COLO829 (cell line): ENCODE measurements at places on chromosomes 1 and 21.

GRCh38 chr1:118773656-118774055, 214.5 kb downstream of the TBX15 start:
- DNase-seq = no peak

- no peak for DNase-seq
Observed at GRCh38 chr1:220990427-220991339, 111.4 kb downstream of the HLX start.

DNA sequence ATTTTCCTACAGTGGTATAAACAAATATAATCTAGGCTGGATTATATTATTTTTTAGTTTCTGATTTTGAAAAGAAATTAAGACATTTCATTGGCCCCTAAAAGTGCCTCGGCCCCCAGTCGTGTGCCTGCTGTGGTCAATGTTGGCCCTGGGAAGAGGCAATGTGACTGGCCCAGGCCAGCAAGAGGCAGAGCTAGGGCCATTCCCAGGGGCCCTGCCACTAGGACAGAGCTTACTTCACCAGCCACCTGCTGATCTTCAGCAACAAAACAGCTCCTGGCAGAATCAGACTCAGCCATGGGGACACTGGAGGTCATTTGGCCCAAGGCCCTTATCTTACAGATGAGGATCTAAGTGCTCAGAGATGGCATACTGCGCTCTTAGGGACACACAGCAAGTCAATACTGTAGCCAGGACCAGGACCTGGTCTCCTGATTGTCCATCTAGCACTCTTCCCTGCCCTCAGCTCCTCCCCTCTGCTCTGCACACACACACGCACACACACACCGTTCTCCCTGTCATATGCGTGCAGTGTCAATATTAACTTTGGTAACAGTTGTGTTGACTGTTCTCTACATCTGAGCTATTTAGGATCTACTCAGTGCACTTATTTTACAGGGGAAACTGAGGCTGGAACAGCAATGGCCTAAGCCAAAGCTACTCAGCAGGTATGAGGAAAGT, 16.6 kb upstream of the KLHDC7A start:
- DNase-seq = no peak

DNA sequence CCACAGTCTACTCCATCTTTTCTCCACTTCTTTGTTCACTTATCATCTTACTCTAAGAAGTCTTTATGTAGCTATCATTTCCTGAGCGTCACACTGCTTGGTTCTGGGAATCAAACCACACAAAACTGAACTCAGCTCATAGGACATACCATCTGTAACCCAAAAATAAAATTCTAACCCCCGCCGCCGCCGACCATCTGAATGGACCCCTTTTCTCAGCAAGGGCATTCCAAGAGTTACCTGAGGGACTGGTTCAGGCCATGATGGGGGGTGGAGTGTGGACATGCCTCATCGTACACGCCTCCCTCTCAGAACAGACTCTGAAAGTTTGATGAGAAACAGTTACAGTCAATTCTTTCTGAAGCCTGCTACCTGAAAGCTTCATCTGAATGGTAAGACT, 12.6 kb upstream of the CHI3L2 start:
- DNase-seq = no peak

DNA sequence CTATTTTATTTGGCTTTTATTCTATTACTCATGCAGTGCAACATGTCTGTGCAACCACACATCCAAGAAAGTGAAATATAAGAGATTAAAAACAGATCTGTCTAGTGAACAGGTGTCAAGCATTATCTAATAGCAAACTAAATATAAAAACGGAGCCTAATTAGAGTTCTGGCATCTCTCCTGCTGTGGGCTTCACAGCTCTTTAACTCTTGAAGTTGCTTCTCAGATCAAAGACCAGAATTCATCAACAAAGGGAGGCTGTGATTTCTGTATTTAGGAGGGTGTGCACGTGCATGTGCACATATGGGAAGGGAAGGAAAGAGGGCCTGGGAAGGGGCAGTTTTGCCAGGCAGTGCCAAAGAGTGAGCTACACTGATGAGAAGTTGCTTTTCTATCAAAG, 81.0 kb downstream of the MIS18A start:
- DNase-seq = no peak

DNA sequence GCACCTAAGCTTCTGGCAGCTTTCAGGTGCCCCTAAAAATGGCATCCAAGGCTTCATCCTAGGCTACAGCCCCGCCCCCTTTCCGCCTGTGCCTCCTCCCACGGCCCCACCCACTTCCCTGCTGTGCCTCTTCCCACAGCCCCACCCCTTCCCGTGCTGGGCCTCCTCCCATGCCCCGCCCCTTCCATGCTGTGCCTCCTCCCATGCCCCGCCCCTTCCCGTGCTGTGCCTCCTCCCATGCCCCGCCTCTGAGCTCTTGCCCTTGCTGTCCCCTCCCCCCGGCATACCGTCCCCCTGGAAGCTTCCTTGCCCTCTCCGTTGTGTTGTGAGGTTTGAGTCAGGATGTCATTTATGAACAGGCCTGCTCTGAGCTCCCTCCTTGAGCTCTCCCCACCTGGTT, 228.5 kb upstream of the AJAP1 start:
- no peak for DNase-seq

- no peak for DNase-seq
Observed at GRCh38 chr1:91831132-91831930, 54.6 kb downstream of the TGFBR3 start.

- no peak for DNase-seq
Observed at GRCh38 chr1:244165701-244166100, 114.6 kb downstream of the ZBTB18 start.

DNA sequence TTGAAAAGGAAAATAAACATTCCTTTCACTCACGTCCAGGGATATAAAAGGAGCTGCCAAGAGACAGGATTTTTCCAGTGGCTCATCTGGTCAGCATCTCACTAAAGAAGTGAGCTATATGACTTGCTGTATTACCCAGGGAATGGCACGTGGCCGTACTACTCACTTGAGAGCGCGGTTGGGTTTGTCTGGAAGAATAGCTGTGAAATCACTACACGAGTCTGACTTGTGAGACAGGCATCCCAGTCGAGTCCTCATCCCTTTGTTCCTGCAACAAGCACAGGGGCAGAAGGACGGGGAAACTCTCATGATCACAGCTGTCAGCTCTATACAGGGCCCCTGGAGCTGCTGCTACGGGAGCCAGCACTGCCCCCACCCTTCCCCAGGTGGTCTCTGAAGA, 17.7 kb downstream of the RGS8 start:
- DNase-seq = no peak

DNA sequence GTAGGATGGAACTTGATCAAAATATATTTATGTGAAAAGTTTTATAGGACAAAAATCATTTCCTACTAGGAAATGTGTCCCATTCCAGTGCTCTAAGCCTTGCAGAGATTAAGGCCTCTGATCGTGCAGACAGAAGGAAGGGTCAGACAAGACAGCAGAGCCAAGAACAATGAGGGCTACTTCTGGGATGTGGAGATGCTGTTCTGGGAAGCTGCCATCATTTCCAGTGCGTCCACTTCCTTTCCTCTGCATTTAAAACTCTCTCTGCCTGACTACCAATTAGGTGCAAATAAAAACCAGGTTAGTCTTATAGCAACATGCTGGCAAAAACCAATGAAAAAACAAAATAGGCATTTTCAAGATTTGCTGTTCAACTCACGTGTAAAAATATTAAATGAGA, 36.1 kb downstream of the BEND5 start:
- no peak for DNase-seq

DNA sequence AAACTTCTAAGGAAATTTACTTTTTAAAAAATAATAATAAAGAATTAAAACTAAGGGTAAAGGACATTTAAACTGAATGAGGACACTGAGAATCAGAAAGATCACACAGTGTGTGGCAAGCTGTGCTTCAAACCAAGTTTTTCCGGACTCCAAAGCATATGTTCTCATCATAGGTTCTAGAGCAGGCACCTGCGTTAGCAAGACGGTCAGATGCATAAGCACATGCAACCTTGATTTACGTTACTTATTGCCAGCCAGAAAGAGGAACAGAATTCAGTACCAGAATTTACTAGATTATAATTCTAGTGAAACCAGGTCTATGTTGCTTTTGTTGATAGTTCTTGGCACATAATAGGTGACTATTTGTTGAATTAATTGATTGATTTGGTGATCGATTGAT, 6.2 kb upstream of the LBR start:
- DNase-seq = no peak

DNA sequence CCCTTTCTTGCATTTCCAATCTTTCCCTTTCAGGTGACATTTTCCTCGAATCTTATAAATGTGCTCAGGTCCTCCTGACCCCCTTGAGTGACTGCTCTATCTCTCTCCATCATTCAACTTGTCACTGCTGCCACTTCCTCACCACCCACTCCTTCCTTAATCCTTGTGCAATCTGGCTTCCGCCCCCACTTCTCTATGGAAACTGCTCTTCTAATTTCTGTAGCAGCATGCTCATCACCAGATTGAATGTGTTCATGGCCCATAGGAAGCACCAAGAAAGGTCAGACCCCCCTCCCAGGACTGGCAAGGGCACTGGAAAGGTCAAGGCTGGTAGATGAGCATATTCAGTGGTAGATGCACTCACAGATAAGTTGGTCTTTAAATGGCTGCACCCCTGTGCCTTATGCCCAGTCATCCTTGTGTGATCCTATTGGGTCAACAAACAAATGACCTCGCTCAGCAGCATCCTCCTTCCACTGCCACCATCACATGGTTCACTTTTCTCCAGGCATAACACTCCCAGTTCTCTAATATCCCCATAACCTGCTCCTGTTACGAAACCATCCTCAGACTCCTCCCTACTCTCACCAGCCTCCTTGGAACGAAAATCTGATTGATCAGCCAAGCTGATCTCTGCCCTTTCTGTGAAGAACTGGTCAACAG, 288.5 kb upstream of the POU3F1 start:
- no peak for DNase-seq

DNA sequence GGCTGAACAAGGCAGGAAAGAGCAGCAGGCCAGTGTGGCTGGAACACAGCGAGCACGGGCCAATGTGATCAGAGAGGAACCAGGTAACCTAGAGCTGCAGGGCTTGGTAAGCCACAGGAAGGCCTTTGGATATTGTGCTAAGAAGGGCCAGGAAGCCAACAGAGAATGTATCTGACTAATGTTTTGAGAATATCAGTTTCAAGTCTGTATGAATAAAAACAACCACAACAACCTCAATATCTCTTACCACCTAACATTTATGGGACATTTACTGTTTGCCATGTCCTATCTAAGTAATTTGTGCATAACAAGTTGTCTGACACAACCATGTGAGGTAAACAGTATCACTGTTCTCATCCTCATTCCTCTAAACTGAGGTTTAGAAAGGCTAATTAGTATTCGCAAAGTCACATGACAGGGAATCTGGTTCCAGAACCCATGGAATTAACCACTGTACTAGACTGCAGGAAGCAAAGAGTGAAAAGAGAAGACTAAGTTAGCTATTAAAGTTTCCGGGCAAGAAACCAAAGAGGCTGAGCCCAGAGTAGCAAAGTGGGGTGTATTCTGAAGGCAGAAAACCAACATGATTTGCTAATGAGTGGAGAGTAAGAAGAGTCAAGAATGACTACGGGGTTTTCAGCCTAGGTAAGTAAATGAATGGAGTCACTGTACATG, 38.9 kb downstream of the SPRTN start:
- no peak for DNase-seq

GRCh38 chr1:63046539-63046938, 262.6 kb downstream of the ATG4C start:
- no peak for DNase-seq

DNA sequence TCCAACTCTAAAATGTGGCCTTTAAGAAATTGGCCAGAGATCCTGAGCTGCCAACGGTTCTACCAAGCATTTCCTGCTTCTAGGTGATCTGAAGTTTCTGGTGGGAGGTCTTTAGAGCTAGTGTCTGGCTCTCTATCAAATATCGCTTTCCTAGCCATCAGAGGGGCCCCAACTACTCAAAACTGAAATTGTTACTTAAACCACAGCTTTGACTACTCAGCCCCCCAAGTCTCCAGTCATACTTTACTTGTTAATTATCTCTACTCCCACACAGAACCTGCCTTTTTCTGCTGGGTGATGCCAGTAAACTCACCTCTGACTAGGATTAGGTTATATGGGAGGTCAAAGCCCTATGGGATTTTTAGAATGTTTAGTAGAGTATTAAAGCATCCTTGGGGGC, 95.1 kb downstream of the FASLG start:
- DNase-seq = no peak

DNA sequence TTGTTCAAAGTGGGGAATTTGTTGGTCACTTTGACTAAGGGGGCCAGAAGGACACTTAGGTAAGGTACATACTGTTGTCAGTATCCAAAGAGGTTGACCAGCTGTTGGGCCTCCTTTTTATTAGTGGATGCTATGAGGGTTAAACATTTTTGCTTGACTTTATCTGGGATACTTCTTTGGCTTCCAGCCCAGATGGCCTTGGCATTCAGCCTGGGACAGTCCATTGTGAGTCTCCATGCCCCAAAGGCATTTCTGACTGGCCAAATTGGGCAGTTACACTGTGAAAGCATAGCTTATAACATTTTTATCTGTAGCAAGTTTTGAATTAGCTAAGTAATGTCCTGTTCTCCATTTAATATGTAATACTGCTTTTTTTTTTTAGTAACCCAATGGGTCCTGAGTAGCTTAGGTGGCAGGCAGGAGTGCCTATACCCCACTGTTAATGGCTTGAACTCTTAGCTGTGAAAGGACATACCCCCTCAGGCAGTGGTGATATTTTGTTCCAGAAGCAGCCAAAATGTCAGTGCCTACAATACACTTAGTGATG, 35.4 kb upstream of the CD1D start:
- peak; percentile 86 for DNase-seq

- DNase-seq = peak; percentile 69
Observed at GRCh38 chr1:110460253-110461220, 9.6 kb downstream of the PROK1 start.
